DMS153 (cell line): ENCODE measurements at places on chromosomes 6 and 20.

DNA sequence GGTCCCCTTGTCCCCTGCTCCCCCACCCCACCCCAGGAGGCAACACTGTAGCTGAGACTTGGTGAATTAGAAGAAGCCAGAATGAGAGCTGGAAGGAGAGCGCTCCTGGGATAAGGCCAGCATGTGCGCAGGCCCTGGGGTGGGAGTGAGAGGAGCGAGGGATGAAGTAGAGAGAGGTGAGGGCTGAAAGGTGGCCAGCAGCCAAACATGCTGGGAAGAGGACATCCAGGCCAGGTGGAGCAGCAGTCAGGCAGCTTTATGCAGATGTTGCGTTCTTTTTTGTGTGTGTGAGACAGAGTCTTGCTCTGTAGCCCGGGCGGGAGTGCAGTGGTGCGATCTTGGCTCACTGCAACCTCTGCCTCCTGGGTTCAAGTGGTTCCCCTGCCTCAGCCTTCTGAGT lies 2.2 kb upstream of the BPIFB1 start:
- DNase-seq, result no peak

- DNase-seq, result peak; percentile 31
These were observed 64.1 kb downstream of the FAM50B start for GRCh38 chr6:3913077-3913957.

DNA sequence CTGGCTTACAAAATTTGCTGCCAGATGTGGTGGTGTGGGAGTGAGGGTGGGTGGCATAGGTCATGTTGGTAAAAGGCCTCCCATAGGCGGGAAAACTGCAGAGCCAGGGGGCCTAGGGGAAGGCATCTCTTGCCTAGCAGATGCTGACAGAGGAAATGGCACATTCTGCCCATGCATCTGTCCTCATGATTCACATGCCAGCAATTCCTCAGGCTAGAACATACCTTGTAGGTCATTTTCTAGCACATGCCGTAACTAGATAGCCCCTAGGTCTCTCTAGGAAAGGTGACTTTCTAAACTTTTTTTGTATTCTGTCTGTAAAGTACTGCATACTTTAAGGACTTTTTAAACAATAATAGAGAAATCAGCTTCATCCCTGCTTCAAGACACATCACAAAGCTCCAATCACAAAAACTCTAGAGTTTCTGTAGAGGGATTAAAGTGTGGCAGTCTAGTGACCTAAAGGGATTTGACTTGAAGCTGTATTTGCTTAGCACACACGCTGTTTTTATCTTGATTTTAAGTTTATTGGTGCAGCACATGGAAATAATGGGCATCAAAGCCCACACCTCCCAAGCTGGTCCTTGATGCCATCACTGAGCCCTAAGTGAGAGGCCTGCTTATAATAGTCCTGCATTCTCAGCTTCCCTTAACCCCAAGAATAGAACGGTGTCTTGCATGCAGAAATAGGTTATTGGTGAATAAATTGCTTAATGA lies 55.2 kb downstream of the ANKEF1 start:
- DNase-seq, result no peak

GRCh38 chr20:63433756-63434531 lies 38.5 kb downstream of the KCNQ2 start:
- peak; percentile 9 for DNase-seq

DNA sequence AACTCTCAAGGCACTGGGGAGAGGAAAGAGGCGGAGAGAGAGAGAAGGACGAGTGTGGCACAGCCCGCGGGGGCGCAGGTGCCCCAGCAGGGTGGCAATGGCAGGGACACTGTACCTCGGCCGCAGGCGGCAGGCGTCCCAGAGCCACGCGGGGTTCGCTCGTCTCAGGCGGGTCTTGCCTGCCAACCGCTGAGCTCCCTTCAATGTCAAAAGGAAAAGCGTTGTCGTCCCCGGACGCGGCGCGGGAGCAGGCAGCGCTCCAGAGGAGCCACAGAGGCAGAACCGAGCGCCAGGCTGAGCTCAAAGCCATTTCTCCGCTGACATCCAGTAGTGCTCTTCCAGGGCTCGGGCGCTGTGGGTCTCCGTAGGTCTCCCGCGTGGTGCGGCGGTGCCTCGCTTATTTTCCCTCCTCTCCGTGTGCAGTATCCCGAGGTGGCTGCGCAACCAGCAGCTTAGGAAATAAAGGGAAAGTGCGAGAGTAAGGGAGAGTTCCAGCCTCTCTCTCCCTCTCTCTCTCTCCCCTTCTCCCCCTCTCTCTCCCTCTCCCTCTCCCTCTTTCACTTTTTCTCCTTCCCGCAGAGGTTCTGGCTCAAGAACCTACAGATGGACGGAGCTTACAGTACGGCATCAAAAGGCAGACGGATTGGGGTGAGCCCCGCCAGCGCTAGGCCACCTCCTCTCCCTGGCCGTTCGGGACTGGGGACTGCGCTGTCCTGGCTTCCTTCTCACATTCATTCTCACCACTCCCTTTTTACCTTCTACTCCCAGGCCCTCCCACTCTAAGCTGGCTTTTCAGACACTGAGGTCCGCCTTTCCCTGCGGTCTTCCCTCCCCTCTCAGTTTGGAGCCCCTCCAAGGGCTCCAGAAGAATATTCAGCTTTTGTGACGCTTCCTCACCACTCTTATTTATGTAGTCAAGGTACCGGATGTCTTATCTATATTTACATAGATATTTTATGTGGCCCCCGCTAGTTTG lies at the start of gene LAMA4:
Gene LAMA4 (minus strand): TSS at position 727 of the 976 bp plus-strand sequence. CDS start 417 bp downstream, at position 310.
- no peak for DNase-seq

DNA sequence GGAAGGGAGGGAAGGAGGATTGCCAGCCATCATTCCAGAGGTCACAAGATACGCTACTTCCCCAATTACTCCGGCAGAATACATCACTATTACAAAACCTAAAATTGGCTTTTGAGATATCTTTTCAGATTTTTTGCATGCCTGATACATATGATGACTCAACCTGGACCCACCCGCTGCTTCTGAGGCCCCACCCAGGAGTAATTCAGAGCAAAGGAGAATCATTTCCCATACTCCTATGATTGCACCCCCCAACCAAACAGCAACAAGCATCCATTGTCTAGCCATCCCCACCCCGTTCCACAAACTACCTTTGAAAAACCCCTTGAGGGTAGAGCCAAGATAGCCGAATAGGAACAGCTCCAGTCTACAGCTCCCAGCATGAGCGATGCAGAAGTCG lies 163.5 kb upstream of the GJE1 start:
- no peak for DNase-seq

DNA sequence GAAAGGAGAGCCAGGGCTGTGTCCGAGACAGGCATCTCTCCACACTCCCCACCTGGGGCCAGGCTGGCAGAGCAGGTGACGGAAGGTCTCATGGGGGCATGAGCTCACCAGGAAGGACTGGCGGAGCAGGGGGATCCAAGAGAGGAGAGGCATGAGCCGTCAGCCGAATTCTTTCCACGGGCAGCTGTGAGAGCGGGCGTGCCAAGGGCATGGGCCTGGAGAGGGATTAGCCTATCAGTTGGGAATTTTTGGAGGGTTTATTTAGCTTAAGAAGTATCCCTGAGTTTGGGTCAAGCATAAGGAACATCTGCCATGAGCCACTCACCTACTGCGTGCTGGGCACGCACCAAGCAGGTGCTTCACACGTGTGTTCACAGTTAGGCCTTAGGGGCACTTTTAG lies 60.2 kb upstream of the ZNFX1 start:
- no peak for DNase-seq

- no peak for DNase-seq
These were observed 42.4 kb downstream of the CNBD2 start for GRCh38 chr20:36010825-36011224.

- no peak for DNase-seq
These were observed 56.6 kb upstream of the SAMHD1 start for GRCh38 chr20:37007898-37008649.

DNA sequence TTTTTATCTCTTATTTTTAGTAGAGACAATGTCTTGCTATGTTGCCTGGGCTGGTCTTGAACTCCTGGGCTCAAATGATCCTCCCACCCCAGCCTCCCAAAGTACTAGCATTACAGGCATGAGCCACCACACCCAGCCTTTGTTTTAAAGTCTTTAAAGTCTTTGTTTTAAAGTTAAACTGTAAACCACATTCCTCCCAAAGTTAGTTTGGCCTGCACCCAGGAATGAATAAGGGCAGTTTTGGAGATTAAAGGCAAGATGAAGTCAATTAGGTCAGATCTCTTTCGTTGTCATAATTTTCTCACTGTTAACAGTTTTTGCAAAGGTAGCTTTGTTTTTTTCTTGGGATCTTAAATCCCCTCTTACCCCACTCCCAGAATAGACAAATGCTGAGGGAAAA lies 63.8 kb downstream of the UBR2 start:
- no peak for DNase-seq

- no peak for DNase-seq
These were observed 40.8 kb downstream of the NCR2 start for GRCh38 chr6:41376176-41376575.

DNA sequence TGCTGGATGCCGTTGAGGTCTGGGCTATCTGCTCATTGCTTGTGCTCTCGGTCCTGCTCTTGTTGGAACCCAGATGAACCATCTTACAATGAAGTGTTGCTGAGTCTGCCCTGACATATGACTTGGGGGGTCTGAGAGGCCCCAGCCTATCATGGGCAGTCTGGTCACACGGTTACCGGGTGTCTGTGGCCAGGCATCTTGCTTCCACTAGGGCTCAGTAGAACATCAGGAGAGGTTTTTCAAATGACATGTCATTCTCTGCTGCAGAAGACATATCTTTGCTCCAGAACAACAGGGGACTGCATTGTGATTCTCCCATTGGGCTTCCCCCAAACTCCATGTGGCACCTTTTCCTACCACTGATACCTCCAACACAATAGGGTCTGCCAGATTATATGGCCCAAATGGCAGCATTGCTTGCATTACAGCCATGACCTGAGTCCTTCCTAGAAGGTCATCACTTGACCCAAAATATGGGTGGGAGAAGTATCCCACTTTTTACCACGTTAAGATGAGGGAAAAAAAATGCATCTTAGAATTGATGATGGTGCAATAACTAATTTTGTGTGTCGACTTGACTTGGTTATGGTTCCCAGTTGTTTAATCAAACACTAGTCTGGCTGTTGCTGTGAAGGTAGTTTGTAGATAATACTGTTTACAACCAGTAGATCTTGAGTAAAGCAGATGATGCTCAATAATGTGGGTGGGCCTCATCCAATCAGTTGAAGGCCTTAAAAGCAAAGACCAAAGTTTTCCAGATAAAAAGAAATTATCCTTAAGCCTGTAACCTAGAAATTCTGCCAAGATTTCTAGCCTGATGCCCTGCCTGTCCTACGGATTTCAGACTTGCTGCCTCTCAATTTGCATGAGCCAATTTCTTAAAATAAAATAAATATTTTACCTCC lies 241.0 kb downstream of the QKI start:
- DNase-seq, result no peak

DNA sequence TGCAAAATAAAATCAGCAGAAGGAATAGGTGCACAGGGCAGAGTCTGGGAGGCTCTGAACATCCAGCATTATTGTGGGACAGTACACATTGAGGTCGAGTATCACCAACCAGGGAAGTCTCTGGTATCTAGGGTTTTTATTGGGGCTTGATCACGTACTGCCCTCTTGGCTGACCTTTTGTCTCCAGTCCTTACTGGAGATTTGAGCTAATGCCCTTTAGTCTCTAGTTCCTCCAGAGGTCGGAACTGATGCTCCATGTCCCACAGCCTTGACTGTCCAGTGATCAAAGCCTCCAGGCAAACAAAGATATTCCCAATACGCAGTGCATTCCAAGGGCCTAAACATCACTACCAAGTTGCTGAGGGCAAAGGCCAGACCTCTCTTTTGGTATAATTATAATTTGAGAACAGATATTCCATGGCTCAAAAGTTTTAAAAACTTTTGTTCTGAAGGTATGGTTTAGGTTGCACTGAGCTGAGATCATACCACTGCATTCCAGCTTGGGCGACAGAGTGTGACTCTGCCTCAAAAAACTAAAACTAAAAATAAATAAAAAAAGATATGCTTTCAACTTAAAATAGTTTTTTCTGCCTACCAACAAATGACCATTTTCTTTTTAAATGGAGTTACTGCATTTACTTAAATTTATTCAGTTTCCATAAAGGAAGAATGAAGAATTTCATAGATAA lies 56.9 kb upstream of the DYNLRB1 start:
- no peak for DNase-seq

- no peak for DNase-seq
These were observed 217.7 kb downstream of the HAO1 start for GRCh38 chr20:7722564-7722963.

DNA sequence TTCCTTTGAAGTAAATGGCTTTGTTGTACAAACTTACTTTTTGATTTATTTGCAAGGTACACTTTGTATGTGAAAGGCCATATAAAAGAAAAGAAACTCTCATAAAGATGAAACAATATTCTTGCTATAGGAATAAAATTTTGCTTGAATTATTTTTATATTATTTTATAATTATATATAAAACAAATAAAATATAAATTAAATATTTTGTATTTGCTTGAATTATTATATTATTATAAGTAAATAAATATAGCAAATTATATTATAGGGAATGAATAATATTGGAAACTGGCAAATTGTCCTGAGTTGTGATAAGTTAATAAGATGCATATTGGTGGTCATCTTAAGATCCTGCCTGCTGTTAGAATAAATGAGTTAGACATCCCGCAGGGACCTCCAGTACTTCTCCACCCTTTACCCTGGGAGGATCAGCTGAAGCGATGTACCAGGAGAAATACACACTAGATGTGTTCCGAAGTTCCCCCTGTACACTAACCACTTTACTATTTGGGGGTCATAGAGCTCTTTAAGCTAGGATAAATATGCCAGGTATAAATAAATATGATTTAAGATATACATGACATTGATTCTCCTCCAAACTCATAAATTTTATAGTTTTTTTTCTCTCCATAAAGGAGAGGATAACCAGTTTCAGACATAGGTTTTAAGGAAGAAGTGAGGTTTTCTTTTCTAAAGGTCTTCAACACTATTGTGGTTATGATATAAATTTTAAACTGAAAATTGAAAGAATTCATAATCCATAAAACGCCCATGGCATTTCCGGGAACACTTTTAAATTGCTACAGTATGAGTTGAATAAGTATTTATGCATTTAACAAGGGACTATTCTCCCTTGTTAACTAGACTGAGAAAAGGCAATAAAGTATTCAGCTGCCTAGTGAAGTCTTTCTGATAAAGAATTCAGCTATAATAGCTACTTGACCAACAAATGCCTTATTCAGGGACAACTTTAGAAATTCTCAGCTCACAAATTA lies 486.3 kb upstream of the MARCKS start:
- DNase-seq, result no peak

GRCh38 chr6:71404145-71404966 lies 115.7 kb downstream of the OGFRL1 start:
- no peak for DNase-seq

DNA sequence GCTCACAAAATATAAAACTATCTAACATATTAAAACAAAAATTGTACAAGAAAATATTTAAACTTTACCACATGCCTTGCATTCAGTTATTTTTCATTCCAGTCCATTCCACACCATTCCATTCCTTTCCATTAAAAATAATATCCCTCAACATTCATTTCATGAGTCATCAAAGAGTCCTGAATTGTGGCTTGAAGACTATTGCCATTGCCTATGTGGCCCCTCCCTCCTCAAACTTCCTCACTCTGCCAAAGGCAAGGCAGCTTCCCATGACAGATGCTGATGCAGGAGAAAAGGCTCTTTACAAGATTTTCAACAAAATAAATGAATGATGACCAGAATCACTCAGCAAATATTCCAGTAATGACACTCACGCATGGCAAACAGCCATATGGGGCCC lies 31.7 kb downstream of the IL20RA start:
- no peak for DNase-seq
